ENCODE measurements at places on chromosomes 2 and 18.

DNA sequence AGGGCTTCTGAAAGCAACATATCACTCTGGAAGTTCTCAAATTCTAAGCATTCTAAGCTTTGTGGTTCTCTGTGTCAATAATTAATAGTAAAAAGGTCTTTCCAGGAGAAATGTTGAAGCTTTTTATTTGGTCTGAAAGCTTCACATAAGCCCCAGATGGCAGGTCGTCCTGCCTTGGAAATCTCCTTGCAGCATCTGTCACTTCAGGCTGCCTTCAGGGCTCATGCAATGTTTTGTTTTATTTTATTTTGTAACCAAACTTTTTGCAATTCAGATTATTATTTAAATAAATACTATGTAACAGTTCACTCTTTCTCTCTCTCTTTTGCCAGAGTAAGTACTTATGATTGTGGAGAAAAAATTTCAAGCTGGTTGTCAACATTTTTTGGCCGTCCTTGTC, 46.7 kb upstream of the FHOD3 start:
- no peak overlapping the region for H3K4me3 ChIP-seq
- peaks cover 2% of the 10 kb centered on the region for H3K27me3 ChIP-seq
- DNase-seq: no peak
- H3K27ac ChIP-seq: no peak overlapping the region
- peaks cover 9% of the 10 kb centered on the region for H3K36me3 ChIP-seq

- H3K27ac ChIP-seq: no peak overlapping the region
- no peak for DNase-seq
- no peaks in the 10 kb centered on the region for H3K36me3 ChIP-seq
- no peaks in the 10 kb centered on the region for H3K4me1 ChIP-seq
- peaks cover 23% of the 10 kb centered on the region for H3K27me3 ChIP-seq
These were observed 30.0 kb downstream of the HJURP start for GRCh38 chr2:233824373-233824772.

DNA sequence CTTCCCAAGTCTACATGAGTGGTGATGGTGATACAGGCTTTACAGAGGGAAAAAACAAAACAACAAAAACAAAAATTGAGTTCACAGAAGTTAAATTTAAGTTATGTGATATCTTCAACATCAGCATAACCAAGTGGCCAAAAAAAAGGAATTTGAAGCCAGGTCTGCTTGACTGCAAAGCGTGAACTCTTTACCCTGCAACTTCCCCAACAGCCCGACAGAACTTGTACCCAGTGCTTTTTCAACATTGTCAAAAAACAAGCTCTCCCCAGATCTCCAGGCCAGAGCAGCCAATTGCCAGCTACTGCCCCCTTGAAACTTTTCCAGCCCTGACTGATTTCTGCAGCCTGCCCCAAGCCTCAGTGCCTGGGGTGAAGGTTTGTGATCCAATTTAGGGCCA, 76.7 kb downstream of the RNF144A start:
- no peaks in the 10 kb centered on the region for H3K4me1 ChIP-seq
- DNase-seq: no peak
- H3K4me3 ChIP-seq: no peak overlapping the region
- H3K27me3 ChIP-seq: peaks cover 1% of the 10 kb centered on the region

DNA sequence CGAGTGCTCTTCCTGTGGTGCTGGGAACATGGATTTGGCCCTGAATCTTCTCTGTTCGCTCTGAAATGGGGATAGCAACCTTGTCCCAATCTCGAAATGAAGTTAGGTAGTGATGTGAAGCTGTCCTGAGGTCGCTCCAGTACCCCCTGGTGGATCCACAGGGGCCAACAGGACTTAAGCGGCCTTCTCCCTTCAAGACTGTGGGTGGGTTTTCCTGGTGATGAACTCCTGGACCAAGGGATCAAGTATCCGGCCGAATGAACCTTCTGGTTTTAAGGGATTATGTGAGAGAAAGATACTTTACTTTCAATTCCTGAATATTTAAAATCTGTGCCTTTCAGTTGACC, 156.5 kb downstream of the NAPG start:
- no peak for DNase-seq
- H3K4me3 ChIP-seq: no peak overlapping the region
- no peaks in the 10 kb centered on the region for H3K36me3 ChIP-seq
- no peak overlapping the region for H3K27ac ChIP-seq

- H3K4me3 ChIP-seq: no peak overlapping the region
- H3K36me3 ChIP-seq: no peaks in the 10 kb centered on the region
- H3K27me3 ChIP-seq: no peaks in the 10 kb centered on the region
- H3K4me1 ChIP-seq: no peaks in the 10 kb centered on the region
- H3K27ac ChIP-seq: no peak overlapping the region
These were observed 55.6 kb upstream of the TEX51 start for GRCh38 chr2:126843081-126843480.

DNA sequence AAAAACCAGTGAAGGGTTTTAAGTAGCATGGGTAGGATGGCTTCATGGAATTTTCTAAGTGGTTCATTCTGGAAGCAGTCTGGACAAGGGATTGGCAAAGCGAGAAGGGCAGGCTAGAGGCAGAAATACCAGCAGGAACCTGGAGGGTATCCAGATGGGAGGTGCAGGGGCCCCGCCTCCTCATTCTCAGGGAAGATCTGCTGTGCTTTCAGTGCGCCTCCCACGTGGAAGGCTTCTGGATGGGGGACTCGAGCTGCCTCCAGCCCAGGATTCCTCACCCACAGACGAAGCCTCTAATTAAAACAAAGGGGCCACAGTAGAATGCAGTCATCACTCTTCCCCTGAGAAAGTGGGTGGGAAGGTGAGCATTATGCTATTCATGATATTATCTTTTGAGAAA, 79.8 kb downstream of the VSNL1 start:
- DNase-seq: no peak
- H3K36me3 ChIP-seq: no peaks in the 10 kb centered on the region
- H3K27ac ChIP-seq: 0 out of 2 replicates have a peak overlapping the region, but pooled peaks have one; percentile 16
- peaks cover 5% of the 10 kb centered on the region for H3K27me3 ChIP-seq
- peaks cover 33% of the 10 kb centered on the region for H3K4me1 ChIP-seq

DNA sequence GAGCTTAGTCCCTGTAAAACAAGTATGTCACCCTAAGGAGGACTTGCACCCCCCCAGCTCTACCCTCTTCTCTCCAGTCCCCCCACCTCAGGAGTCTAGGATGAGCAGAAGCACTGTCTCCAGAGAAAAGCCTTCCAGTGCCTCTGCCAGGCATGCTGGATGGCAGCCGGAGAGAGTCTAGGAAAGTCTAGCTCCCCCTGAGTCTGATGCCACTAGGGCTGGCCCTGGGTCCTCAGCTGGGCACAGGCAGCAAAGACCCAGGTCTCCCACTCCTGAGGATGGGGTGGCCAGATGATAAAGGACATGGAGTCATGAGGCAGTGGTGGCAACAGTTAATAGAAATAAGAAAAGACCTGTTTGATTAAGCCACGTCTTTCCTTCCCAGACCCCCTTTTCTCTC, 225.6 kb downstream of the CYP26B1 start:
- peaks cover 5% of the 10 kb centered on the region for H3K27me3 ChIP-seq
- H3K4me3 ChIP-seq: no peak overlapping the region
- peaks cover 53% of the 10 kb centered on the region for H3K4me1 ChIP-seq
- DNase-seq: no peak

DNA sequence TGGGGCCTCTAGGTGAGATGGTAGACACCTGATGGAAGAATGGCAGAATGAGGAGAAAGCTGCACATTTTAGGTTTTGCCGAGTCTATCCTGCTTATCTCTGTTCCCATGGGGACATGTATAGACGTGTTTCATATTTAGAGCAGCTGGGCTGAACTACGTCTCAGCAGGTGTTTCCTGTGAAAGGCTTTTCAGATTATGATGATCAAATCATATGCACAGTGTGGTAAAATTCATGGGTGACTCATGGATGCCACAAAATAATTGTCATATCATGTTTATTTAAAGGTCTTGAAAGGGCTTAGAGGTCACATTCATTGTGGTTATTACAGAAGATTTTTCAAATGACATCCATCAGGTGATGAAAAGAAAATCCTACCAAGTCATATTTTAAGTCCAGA, 90.5 kb downstream of the ICOS start:
- H3K27ac ChIP-seq: no peak overlapping the region
- DNase-seq: no peak
- no peaks in the 10 kb centered on the region for H3K4me1 ChIP-seq

DNA sequence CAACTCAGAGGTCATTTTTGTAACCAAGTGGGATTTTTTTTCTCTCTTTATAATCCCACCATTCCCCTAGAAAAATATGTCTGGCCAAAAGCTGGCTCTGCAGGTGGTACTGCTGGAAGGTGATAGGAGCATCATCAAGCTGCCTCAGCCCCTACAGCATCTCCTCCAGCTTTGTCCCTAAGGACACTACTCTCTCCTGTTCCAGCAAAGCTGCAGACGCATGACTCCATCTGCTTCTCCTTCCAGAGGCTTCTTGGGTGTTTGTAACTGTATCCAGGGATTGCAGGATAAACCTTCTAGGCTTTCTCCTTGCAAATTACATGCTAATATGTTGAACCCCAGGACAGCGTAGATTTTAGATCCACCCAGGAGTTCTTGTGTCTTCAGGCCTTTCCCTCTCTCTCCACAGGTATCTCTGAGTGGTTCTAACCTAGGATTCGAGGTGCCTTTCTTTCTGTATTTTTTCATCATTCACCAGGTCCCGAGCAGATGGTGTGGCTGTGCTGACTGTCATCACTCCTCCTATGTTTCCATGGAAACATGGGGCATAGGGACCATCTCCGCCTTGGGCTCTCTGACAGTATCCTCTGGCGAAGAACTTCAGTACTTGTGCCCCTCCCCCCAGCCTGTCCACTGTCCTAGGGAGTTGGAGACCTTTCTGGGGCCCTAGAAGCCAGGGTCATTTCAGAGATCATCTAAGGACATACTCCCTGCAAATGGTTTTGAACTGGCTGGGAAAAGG, 34.3 kb downstream of the AFF3 start:
- peaks cover 8% of the 10 kb centered on the region for H3K4me1 ChIP-seq
- no peak for DNase-seq
- no peaks in the 10 kb centered on the region for H3K36me3 ChIP-seq
- peaks cover 43% of the 10 kb centered on the region for H3K27me3 ChIP-seq

GRCh38 chr2:229920011-229920641, 1.7 kb downstream of the TRIP12 start:
- peak overlapping the region; percentile 98 for H3K27ac ChIP-seq
- H3K4me1 ChIP-seq: peaks cover 33% of the 10 kb centered on the region
- peaks cover 3% of the 10 kb centered on the region for H3K27me3 ChIP-seq
- H3K36me3 ChIP-seq: peaks cover 21% of the 10 kb centered on the region
- peak overlapping the region; percentile 99 for H3K4me3 ChIP-seq

GRCh38 chr2:226652983-226653765, 146.4 kb downstream of the IRS1 start:
- no peak overlapping the region for H3K4me3 ChIP-seq
- peaks cover 1% of the 10 kb centered on the region for H3K27me3 ChIP-seq
- H3K36me3 ChIP-seq: peaks cover 16% of the 10 kb centered on the region
- peak overlapping the region; percentile 93 for H3K27ac ChIP-seq
- DNase-seq: no peak

DNA sequence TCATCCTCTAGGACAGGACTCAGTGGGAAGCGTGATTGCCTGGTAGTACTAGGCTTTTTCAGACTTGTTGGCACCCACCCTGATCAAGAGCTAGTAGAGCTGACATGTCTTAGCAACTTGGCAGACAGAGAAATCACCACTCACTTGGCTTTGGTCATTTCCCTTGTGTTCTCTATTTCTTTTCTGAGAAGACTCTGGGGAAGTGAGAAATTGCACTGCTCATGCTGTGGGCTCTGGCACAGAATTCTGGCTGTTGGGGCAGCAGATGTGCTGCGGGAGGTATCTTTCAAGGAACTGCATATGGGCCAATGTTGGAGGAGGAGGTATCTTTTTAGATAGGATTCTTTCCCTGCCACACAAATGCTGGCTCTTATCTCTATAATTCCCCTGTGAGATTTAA, 529.1 kb upstream of the MEX3C start:
- no peaks in the 10 kb centered on the region for H3K4me1 ChIP-seq
- no peak overlapping the region for H3K27ac ChIP-seq
- DNase-seq: no peak

- no peaks in the 10 kb centered on the region for H3K4me1 ChIP-seq
- no peak overlapping the region for H3K27ac ChIP-seq
- no peaks in the 10 kb centered on the region for H3K36me3 ChIP-seq
- H3K27me3 ChIP-seq: no peaks in the 10 kb centered on the region
- no peak overlapping the region for H3K4me3 ChIP-seq
These were observed 52.9 kb downstream of the NR4A2 start for GRCh38 chr2:156279446-156280150.

DNA sequence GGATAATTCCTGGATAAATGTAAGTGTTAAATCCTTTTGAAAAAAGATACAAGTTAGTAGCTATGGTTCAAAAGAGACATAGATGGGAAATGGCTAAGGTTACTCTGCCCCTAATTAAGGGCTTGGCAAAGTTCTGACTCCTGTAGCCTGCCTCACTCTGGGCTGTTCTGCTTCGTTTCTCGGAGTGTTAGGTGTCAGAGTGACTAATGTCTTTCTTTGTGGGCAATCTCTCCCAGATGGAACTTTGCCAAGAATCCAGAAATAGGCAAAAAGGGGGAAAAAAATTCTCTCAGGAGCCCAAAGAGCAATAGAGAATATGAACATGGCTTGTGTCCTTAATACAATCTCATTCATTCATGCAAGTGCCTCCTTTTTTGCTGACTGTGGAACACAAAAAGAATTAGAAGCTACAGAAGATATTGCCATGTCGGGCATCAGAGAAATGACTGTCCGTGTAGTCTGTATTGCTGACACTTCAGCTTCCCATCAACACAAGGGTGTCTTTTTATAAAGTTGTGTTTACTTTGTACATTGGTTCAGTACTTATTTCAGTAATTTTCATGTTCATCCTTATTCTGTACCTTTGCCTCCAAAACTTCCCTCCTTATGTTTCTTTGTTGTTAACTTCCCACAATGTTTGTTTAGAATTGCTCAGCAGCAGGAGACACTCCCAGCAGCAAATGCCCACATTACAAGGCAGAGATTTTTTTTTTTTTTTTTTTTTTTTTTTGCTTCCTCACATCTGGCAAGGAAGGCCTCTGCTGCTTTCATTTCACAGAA, 134.0 kb downstream of the FTCDNL1 start:
- H3K36me3 ChIP-seq: no peaks in the 10 kb centered on the region
- H3K27me3 ChIP-seq: no peaks in the 10 kb centered on the region
- no peak overlapping the region for H3K4me3 ChIP-seq
- no peaks in the 10 kb centered on the region for H3K4me1 ChIP-seq
- DNase-seq: no peak

GRCh38 chr2:240648650-240649275, 23.5 kb downstream of the GPR35 start:
- no peak for DNase-seq
- H3K27me3 ChIP-seq: peaks cover 57% of the 10 kb centered on the region
- H3K4me3 ChIP-seq: no peak overlapping the region
- H3K36me3 ChIP-seq: no peaks in the 10 kb centered on the region
- no peaks in the 10 kb centered on the region for H3K4me1 ChIP-seq
- no peak overlapping the region for H3K27ac ChIP-seq

- no peaks in the 10 kb centered on the region for H3K4me1 ChIP-seq
- no peak for DNase-seq
- H3K4me3 ChIP-seq: no peak overlapping the region
- no peaks in the 10 kb centered on the region for H3K36me3 ChIP-seq
- peaks cover 20% of the 10 kb centered on the region for H3K27me3 ChIP-seq
- no peak overlapping the region for H3K27ac ChIP-seq
These were observed 4.1 kb downstream of the ABCG8 start for GRCh38 chr2:43842866-43843226.

- no peaks in the 10 kb centered on the region for H3K36me3 ChIP-seq
- H3K27ac ChIP-seq: no peak overlapping the region
- H3K27me3 ChIP-seq: no peaks in the 10 kb centered on the region
- H3K4me3 ChIP-seq: no peak overlapping the region
- no peak for DNase-seq
These were observed 426.7 kb upstream of the SMIM21 start for GRCh38 chr18:75854174-75854573.

- peaks cover 68% of the 10 kb centered on the region for H3K4me1 ChIP-seq
- H3K4me3 ChIP-seq: no peak overlapping the region
- peak overlapping the region; percentile 75 for H3K27ac ChIP-seq
- H3K27me3 ChIP-seq: no peaks in the 10 kb centered on the region
These were observed 11.2 kb upstream of the SERPINB7 start for GRCh38 chr18:63763831-63764600.

Data from HFFc6 (cell line).